ENCODE measurements at places on chromosomes 5 and 9.

- H3K27ac ChIP-seq: no peak overlapping the region
- no peak for DNase-seq
- no peaks in the 10 kb centered on the region for H3K27me3 ChIP-seq
- H3K4me1 ChIP-seq: no peaks in the 10 kb centered on the region
- no peaks in the 10 kb centered on the region for H3K36me3 ChIP-seq
Measured at GRCh38 chr5:111735583-111736270, 21.3 kb downstream of the NREP start.

GRCh38 chr5:57695179-57695578 is 212.6 kb upstream of the ACTBL2 start:
- no peaks in the 10 kb centered on the region for H3K36me3 ChIP-seq
- no peaks in the 10 kb centered on the region for H3K27me3 ChIP-seq
- no peak for DNase-seq
- no peaks in the 10 kb centered on the region for H3K4me1 ChIP-seq
- no peak overlapping the region for H3K4me3 ChIP-seq
- no peak overlapping the region for H3K27ac ChIP-seq

DNA sequence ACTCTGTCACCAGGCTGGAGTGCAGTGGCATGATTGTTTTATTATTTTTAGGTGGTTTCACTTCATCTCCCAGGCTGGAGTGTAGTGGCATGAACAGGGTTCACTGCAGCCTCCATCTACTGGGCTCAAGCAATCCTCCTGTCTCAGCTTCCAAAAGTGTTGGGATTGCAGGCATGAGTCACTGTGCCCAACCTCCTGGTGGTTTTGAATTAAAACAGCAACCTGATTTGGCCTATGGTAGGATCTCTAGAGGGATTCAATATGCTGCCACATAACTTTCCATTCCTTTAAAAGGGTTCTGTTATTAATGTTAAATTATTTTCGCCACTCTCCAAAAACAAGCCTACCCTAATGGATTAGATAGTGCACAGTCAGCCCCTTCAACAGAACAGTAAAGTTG is 9.9 kb upstream of the HSPA4 start:
- H3K36me3 ChIP-seq: no peaks in the 10 kb centered on the region
- no peak for DNase-seq
- H3K4me3 ChIP-seq: no peak overlapping the region
- no peaks in the 10 kb centered on the region for H3K27me3 ChIP-seq

DNA sequence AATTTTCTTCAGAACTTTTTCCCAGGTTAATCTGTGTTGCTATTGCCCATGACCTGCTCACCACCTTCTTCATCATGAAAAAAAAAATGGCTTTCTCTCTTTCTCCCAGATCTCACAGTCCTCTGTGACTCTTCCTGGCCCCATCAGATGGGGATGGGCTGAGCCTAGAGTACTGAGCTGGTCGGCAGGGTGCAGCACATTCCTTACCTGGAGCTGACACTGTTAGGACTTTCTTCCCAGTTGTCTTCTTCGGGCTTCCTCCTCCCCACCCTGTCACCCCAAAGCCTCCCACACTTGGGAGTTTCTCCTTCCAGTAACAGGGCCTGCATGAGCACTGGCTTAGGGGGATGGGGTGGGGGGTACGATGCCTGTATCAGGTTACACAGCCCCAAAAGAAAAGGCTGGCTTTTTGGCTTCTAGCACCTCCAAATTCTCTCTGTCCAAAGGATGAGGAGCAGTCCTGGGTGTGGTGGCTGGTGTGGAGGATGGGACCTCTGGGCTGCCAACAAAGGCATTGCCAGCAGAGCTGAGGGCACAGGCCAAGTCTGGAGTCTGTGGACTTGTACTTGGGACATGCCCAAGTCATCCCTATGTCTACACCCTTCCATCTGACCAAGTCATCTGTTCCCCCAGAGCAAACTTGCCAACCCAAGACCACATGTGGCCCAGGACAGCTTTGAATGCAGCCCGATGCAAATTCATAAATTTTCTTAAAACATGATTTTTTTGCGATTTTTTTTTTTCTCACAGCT is 68.0 kb upstream of the HSPA9 start:
- H3K27me3 ChIP-seq: no peaks in the 10 kb centered on the region
- H3K36me3 ChIP-seq: no peaks in the 10 kb centered on the region
- no peaks in the 10 kb centered on the region for H3K4me1 ChIP-seq
- peak; percentile 21 for DNase-seq
- no peak overlapping the region for H3K4me3 ChIP-seq
- no peak overlapping the region for H3K27ac ChIP-seq

- no peaks in the 10 kb centered on the region for H3K27me3 ChIP-seq
- H3K4me1 ChIP-seq: no peaks in the 10 kb centered on the region
- no peak overlapping the region for H3K4me3 ChIP-seq
- H3K27ac ChIP-seq: peak overlapping the region; percentile 76
- no peak for DNase-seq
- H3K36me3 ChIP-seq: no peaks in the 10 kb centered on the region
Measured at GRCh38 chr9:120918931-120919842, 7.4 kb downstream of the TRAF1 start.

- DNase-seq: no peak
- H3K27ac ChIP-seq: no peak overlapping the region
- H3K4me1 ChIP-seq: no peaks in the 10 kb centered on the region
- no peak overlapping the region for H3K4me3 ChIP-seq
- peaks cover 68% of the 10 kb centered on the region for H3K36me3 ChIP-seq
- H3K27me3 ChIP-seq: no peaks in the 10 kb centered on the region
Measured at GRCh38 chr5:14469551-14470377, 111.8 kb upstream of the OTULINL start.
